NCI-H1694 treated with DMSO at 0.1 percent for 48 hours (cell line): ENCODE measurements at places on chromosomes 6 and 20.

- DNase-seq = no peak
These were observed 357.5 kb downstream of the HDGFL1 start for GRCh38 chr6:22926790-22927354.

DNA sequence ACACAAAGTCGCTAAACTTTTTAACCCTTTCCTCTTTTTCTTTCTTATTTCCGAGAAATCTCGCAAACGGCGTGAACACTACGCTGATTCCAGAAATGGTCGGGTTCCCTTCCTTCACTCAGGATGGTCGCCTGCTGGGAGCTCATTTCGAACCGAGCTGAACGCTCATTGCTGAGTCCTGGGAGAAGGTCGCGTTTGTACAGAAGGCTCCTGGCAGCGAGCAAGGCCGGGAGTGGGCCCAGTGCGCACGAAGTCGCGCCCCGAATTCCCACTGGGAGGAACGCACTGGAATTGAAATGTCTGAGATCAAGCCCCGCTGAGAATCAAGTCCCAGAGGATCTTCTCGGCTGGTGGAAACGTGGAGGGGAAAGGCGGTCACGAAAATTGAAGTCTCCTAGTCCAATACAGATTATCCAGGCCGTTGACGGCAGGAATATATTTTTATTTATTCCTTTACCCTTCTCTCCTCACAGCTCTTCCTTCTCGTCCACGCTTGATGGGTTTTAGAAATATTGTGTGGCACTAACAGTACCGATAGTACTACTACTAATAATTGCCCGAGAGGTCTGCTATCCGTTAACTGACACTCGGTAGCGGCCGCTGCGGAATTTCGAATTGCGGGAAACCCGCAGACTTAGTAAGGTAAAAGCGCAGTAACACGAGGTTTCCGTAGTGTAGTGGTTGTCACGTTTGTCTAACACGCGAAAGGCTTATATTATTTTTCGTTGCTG, 207.2 kb upstream of the ZNF184 start:
- DNase-seq = no peak

GRCh38 chr6:150932996-150933395, 67.5 kb downstream of the MTHFD1L start:
- no peak for DNase-seq

DNA sequence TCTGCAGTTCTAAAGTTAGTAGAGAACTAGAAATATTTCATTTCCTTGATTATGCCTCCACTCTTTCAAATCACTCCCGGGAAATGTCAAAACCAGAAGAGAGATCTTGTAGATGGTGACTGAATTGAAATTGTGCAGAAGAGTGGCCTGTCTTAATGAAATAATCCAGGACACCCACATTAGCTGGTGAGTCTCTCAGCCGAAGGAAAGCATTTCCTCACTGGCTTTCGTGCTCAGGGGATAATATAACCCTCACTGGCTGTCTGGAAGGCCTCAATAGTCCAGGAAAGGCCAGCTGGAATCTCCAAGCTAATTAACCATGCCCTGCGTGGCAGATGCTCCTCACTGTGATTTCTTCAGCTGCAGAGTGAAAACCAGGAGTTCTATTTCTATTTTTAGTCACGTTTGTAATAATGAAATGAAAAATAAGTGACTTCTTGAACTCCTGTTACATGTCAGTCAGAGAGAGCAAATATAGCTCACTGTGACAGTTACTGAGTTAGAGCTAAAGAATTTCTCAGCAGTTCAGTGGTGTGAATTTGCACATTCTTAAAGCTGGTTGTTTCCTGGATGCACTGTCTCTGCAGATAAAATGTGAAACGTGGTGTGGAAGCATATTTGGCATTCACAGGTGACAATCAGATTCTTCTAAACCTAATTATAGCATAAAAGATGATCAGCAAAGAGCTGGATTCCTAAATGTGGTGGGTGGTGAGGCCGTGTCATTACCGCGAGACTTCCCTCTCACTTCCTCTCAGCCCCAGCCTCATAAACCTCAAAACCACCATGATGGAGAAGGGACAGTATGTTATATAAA, 211.7 kb downstream of the LMBRD1 start:
- peak; percentile 27 for DNase-seq

DNA sequence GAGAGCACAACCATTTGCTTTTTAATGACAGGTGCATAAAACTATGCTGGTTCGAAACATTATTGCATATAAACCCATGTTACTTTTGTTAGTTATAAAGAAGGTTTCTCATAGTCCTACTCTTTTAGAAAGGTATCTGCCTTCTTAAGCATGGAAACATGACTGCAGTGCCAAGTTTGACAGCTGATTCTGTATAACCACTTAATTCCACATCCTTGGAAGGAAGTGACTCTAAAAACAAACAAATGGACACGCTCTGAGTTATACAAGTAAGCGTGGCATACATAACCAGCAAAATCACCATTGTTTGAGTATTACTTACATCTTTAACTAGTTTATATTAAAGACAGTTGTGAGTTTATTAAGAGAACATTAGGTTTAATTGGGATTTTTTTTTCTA, 125.0 kb upstream of the HDGFL1 start:
- no peak for DNase-seq

- no peak for DNase-seq
These were observed 6.0 kb downstream of the GJA1 start for GRCh38 chr6:121441477-121441876.

DNA sequence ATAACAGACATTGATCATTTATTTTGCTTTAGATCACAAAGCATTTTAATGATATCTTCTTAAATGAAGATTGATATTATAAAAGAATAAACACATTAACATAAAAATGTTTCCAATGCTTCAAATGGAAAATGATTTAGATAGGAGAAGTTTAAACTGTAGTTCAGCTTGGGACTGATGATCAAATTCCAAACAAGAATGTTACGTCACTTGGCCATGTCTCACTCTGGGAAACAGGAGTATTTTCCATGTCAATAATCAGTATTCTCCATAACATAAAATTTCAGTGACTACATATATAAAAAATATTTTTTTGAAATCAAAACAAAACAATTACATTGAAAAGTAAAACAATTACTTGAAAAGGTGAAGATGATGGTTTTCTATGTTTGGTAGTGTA, 52.9 kb upstream of the SIM1 start:
- no peak for DNase-seq

DNA sequence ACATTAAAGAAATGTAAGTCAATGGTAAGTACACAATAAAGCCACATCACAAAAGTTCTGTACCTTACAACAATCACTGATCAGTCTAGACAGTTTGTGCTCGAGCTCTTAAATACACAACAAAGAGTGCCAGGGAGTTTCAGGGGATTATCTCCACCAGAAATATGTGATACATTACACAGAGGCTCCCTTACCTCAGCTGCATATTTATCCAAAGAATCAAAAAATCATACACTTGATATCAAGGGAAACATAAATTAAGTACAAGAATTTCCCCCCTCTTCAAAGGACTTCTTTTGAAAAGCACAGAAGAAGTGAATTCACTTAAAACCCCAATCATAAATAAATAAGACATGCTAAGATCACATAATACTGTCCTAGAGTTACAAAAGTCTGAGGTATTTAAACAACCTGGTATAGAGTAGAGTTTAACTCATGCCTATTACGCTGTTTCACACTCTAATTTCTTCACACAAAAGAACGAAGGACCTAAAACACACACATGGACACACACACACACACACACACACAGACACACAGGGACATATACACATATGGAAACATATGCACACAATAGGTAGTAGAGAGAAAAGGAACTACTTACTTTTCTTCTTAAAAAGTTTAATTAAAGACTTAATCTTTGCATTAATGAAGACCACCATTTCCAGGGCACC, 528 bp downstream of the NHSL1 start:
- no peak for DNase-seq

DNA sequence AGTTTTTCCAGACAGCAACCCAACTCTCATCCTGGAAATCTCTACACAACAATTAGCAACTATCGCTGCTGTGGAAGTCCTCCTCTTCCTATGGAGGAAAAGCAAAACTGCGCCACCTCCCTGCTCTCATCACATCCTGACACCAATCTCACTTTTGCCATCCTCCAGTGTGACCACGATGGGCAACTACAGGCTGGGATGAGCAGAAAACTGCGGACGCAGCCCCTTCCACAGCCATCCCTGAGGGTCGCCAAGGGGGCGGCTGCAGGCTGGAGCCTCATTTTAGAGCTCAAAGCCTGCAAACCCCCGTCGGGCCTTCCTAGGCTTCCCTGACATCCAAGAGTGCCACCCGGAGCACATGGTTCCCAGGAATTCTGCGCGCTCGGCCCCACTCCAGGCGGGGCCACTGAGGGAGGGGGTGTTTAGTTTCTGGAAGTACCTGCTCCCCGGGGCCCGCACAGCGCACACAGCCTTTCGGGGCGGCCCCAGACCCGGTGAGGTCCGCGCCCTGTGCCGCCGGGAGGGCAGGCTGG, 1.2 kb downstream of the TCFL5 start:
- DNase-seq = peak; percentile 16

DNA sequence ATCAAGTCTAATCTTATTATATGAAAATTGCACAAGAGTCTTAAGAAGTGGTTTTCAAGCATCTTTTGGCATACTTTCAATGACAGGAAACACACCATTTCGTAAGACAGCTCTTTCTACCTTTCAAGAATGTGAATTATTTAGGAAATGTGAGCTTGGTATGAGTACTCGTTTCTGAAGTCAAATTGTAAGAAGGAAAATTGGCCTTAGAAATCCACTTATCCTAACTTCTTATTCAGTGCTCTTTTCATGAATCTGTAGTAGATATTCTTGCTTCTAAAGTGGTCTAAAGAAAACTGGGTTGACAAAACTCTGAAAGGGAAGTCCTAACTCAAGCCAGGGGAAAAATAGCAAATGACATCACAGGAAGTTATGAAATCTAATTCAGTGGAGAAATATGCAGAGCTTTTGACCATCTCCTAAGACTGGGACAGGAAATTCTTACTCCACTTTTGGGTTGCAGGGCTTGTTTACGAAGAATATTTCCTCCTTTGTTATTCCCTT, 38.5 kb upstream of the OGFRL1 start:
- DNase-seq = peak; percentile 4

DNA sequence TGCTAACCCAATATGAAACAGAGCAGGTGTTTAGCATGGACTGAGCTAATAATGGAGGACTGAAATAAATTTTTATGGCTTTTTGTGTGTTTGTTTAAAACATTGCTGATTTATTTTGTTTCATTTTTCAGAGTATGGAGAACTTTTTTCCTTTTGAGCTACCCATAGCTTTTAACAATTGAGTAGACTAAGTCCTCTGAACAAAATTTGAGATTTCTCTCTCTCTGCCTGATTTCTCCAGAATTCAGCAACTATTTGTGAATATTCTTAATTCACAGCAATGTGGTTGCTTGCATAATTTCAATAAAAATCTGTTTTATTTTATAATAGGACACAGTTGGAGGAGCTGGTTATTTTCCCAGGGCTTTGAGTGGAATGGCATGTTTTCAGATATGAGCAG, 103.7 kb downstream of the TPBG start:
- DNase-seq = no peak

GRCh38 chr6:7425808-7426190, 36.2 kb downstream of the RIOK1 start:
- no peak for DNase-seq

DNA sequence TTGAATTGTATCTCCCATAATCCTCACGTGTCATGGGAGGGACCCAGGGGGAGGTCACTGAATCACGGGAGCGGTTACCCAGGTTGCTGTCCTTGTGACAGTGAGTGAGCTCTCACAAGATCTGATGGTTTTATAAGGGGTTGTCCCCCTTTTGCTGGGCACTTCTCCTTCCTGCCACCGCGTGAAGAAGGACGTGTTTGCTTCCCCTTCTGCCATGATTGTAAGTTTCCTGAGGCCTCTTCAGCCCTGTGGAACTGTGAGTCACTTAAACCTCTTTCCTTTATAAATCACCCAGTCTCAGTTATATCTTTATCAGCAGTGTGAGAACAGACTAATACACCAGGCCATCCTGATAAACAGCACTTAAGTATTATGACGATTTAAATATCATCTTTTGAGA, 9.0 kb upstream of the MRGBP start:
- DNase-seq = no peak

- no peak for DNase-seq
These were observed 566.4 kb upstream of the MAN1A1 start for GRCh38 chr6:119915971-119916370.

DNA sequence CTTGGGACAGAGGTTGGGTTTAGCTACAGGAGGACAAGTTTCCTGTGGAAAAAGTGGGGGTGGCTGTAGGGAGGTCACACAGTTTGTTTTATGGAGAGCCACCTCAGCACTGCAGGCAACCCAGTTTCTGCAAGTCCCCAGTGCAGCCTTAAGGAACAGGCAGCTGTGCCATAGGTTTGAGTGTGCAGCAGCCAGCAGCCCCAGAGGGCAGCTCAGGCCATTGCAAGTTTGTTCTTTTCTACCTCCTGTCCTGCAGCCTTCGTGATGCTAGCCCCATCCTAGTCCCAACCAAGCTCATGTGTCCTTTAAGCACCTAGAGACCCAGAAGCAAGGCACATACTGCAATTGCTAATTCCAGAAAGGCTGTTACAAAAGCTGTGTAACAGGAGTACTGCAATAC, 58.8 kb downstream of the ZBTB9 start:
- DNase-seq = no peak

GRCh38 chr6:85432554-85432953, 17.3 kb upstream of the NT5E start:
- DNase-seq = no peak

DNA sequence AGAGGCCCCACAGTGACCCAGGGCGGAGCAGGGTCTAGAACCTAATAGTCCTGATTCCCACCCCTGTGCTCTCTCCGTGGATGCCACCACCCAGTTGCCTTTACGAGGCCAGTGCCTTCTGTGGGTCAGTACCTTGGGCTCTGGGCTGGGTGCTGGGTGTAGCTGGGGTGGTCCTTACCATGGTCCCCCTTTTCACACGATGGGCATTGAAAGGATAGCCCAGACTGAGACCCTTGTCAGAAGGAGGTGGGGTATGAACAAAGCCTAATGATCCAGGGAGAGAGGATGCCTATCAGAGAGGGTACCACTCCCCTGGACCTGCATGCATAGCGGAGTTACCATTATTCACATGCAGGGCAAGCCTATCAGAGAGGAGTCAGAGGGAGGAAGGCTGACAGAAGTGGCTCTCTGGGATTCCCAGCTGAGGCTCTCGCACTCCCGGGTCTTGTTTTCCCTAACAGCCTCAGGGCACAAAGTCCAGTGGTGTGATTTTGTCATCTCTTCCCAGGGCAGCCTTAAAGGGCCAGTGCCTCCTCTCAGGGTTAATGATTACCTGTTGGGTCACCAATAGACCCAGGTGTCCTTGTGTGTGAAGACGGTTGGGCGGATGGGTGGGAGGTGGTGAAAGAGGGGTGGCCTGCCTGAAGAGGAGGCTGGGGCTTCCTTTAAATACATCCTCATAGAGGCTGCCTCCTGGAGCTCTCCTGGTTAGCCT, 36.2 kb downstream of the VEGFA start:
- no peak for DNase-seq

DNA sequence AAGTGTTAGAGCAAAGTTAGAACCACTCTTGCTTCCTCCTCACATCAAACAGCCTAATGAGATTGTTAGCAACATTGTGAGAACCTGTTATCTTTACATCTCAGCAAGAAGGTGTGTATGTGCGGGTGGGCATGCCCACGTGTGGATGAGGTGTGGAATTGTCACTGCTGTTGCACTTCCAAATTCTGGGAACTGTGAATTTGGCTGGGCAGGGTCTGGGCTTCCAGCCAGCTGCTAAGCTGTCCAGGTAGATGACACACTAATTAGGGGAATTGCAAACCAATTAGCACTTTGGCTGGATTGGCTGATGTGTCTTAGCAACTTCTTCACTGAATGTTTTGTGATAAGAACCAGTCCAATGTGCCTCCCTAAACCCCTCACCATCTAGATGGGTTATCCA, 848.2 kb downstream of the DHX35 start:
- DNase-seq = no peak
